ENCODE measurements at places on chromosomes 1 and 21.

DNA sequence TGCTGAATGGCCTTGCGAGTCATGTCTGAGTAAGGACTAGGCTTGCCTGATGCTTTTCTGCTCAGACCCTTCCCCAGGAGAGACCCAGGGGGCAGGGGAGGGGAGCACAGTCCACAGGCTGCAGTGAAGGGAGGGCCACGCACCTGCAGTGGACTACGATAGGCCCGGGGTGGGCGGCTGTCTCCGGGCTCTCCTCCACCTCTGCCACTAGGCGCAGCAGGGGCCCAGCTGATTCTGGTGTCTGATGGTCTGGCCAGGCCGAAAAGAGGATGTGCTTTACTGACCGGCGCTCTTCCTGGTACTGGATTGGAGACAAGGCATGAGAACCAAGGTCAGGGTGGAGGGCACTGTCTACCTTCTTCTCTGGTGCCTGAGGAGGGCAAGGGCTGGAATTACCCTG lies 7.9 kb upstream of the ARL8A start:
- no peak for DNase-seq

GRCh38 chr1:168976267-168976666 lies 130.2 kb upstream of the ATP1B1 start:
- DNase-seq, result no peak

- no peak for DNase-seq
These were observed 52.8 kb downstream of the WNT9A start for GRCh38 chr1:227894831-227895451.

- no peak for DNase-seq
These were observed 1.2 kb downstream of the KCTD3 start for GRCh38 chr1:215568299-215568692.

DNA sequence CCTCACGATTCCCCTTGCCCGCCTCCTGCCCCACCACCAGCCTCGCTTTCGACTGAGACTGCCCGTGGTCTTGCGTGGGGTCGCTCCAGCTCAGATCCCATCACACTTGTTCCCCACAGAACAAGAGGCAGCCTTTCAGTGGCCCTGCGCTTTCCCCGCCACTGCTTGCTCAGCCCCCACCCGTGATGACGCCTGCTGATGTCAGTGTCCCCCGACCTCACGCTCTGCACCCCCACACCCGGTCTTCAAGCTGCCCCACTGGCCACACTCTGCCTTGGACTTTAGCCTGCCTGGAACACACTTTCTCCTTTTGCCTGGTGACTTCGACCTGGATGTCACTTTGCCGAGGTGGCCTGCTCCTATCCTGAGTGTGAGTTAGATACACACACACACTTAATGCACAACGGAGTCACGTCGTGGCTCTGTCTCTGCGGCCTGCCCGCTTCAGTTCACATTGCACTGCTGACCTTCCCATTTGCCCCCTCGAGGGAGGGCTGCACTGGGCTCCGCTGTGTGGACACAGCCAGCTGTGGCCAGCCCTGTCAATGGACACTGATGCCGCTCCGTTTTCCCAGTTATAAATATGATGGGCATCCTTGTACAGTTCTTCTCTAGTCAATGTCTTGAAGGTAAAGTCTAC lies 13.0 kb downstream of the AGPAT3 start:
- DNase-seq, result no peak

GRCh38 chr1:93552741-93553455 lies 105.0 kb downstream of the FNBP1L start:
- no peak for DNase-seq

DNA sequence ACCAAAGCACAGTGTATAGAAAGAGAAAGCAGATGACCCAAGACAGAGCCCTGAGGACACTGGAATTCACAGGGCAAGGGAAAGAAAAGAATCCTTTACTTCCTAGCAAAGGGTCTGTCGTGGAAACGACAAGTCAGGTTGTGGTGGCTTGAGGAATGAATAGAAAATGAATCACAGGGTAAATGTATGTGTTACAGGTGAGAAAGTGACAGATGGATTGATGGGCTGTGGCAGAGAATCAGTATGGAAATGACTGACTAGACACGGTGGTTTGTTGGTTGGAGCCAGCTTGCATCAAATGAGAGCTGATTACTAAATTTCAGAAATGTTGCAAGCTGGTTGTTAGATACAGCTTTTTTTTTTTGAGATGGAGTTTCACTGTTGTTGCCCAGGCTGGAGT lies 46.9 kb downstream of the PTP4A2 start:
- no peak for DNase-seq

DNA sequence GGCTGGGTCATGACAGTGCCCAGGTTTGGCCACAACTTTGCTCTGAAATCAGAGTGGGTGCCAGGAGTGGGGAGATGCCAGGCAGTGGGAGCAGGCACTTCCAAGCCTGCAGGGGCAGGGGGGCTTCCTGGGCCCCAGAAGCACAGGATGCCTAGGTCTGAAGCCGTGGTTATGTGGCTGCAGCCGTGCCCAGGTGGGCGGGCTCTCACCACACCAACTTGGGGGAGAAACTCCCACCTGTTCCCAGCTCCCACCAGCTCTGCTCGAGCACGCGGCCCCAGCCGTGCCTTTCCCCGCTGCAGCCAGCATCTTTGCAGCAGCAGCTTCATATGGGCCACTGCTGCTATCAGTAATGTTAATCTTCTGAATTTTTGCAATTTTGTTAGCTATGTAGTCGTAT lies 331.4 kb downstream of the USP25 start:
- DNase-seq, result no peak

DNA sequence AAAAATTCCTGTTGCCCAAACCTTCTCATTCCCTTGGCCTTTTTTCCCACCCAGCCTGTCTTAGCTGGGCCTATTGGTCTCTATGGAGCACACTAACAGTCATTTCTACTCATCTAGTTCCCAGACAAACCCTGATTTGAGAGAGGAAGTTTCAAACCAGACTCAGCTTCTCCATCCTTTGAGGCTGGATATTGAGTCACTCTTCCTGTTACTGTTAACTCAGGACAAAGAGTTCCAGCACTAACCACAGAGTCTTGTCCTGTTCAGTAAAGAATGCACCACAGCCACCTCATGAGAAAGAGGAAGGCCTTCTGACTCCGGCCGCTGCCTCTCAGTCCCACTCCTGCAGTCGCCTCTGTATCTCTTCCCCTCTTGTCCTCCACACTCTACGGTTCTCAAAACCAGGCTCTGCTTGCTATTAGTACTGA lies 137.8 kb downstream of the PTPRC start:
- no peak for DNase-seq

DNA sequence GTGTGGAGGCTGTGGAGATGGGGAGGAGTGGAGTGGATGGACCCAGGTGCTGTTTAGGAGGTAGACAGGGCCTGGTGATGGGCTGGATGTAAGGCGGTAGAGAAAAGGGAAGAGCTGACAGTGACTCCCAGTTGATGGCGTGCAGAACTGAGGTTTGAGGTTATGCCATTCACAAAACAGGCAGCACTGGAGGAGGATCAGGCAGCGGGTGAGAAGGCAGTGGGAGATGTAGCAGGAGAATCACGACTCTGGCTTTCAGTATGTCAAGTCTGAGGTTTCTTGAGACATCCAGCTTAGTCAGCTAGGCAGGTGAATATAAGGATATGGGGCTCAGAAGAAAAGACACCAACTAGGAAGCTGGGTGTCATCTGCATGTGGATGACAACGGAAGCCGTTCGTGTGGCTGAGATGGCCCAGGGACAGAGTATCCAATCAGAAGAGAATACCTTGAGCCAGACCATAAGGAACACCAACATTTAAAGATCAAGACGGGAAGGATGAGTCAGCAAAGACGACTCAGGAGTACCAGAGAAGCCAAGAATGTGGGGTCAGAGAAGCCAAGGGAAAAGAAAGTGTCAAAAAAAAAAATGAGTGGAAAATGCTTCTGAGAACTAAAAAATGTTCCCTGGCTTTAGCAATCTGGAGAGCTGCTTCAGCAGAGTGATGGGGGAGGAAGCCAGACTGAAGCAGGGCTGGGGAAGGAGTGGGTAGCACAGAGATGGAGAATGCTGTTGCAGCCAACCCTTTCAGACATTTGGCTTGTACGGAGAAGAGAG lies 15.2 kb downstream of the LRRN2 start:
- DNase-seq, result no peak

- no peak for DNase-seq
These were observed 3.0 kb downstream of the ARTN start for GRCh38 chr1:43936431-43937151.

DNA sequence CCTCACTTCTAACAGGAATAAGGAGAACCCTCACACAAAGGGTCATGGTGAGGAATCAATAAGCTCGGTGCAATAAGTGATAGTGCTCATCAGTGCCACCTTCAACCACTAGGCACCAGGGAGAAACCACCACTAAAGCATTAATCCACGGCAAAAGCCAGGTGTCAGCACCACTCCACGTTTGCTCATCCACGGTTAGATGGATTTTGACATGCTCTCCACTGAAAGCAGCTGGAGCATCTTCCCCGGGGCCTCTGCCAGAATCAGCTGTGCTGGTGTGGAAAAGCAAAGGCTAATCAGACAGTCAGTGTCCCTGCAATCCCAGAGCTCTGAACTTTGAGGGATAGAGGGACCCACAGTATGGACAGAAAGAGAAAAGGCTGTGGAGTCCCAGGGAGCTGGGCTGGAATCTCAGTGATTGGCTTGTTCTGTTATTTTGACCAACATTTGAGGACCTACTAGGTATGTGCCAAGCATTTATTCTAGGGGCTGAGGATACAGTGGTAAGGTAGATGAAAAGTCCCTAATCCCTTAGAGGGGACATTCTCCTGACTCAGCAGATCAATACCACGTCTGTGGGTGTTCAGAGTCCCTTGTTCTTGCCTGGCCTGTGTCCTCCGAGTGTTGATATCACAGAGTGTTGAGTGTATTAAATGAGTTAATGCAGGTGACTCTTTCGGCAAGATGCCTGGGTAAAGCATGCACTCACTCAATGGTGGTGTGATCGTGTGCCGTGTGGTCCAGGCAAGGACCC lies 41.3 kb downstream of the FHAD1 start:
- no peak for DNase-seq

DNA sequence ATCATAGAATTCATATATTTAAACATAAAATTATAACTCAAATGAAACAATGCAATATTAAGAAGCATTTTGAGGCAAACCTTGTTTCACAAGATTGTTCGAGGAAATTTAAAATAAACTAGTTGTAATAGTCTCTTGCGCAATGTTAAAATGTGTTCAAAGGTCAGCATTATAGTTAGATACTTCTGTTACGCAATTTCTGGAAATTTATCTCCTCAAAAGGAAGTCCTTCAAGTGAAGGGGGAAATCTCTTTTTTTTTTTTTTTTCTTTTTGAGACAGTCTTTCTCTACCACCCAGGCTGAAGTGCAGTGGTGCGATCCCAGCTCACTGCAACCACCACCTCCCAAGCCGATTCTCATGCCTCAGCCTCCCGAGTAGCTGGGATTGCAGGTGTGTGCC lies 52.1 kb downstream of the FMO4 start:
- no peak for DNase-seq

- DNase-seq, result no peak
These were observed 30.9 kb upstream of the ANGPTL7 start for GRCh38 chr1:11158291-11158690.

- no peak for DNase-seq
These were observed 17.2 kb downstream of the CSRP1 start for GRCh38 chr1:201489643-201490261.

DNA sequence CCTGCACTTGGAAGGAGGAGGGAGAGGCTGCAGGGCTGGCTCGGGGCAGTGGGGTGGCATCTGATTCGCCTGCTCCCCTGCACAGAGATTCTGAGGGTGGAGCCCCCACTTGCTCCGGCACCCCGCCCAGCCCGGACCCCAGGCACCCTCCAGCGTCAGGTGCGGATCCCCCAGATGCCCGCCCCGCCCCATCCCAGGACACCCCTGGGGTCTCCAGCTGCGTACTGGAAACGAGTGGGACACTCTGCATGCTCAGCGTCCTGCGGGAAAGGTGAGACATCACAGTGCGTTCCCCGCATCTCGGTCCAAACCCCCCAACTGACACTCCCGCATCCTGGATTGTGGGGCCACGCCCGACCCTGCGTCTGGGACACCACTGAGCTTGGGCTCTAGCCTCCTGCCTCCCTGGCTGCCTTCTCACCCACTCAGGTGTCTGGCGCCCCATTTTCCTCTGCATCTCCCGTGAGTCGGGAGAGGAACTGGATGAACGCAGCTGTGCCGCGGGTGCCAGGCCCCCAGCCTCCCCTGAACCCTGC lies 7.9 kb downstream of the ADAMTSL4 start:
- DNase-seq, result no peak

DNA sequence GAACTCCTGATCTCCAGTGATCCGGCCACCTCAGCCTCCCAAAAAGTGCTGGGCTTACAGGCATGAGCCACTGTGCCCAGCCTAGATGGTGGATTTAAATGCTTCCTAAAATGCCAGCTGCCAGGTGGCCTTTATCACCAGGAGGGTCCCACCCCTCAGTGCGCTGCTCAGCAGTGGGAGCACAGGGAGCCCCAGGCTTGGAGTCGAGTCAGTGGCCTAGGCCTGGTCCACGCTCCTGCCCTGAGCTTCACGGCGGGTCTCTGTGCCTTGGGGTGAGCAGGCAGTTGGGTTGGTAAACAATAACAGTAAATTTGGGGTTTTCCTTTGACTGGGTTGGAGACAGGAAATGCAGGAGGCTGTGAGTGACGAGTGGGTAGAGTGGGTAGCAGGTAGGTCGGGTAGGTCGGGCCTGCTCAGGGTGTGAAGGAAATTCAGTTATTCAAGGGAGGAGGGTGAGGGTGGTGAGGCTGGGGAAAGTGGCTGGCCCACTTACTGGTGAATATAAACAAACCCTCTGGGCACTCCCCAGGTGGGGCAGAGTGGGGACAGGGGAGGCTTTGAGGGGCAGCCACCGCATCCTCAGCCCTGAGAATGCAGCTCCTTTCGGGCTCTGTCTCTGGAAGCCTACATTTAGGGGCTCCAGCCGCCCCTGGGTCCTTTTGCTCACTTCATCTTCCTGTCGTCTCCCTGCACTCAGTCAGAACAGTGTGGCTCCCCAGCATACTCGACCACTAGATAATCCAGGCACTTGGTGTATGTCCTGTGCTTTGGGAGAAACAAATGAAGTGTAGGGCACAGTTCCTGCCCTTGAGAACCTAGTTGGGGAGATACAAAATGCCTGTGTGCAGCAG lies 33.5 kb upstream of the IL19 start:
- no peak for DNase-seq

DNA sequence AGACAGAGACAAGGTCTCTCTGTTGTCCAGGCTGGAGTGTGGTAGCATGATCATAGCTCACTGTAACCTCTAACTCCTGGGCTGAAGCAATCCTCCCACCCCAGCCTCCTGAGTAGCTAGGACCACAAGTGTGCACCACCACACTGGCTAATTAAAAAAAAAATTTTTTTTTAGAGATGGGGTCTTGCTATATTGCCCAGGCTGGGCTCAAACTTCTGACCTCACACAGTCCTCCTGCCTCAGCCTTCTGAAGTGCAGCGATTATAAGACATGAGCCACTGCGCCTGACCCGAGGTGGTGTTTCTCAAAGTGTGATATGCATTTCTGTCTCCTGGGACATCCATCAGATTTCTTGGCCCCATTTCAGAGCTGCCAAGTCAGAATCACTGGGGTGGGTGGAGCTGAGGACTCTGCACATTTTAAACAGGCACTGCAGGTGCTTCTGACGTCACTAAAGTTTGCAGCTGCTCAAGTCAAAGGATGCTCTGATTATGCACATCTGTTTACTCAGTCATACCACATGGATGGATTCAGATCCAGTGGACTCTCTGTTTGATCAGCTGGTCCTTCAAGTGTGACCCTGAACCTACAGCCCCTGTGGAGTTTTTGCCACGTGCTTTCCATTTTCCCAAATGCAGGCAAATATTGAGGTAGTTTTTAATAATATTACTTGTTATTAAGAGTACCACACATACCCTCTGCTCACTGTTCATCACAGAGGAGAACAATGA lies 21.4 kb downstream of the TGFB2 start:
- DNase-seq, result no peak

- no peak for DNase-seq
These were observed 76.4 kb downstream of the ACBD6 start for GRCh38 chr1:180425952-180426351.

Data from activated T-helper 1 cell treated with anti-CD3 and anti-CD28 coated beads, Interleukin-2, amount 50 U/mL, for 16 hours (primary cell).